ENCODE measurements at places on chromosomes 6 and 20.
A peak's percentile ranks its signal among the peaks of the same experiment; 100 is the strongest.

DNA sequence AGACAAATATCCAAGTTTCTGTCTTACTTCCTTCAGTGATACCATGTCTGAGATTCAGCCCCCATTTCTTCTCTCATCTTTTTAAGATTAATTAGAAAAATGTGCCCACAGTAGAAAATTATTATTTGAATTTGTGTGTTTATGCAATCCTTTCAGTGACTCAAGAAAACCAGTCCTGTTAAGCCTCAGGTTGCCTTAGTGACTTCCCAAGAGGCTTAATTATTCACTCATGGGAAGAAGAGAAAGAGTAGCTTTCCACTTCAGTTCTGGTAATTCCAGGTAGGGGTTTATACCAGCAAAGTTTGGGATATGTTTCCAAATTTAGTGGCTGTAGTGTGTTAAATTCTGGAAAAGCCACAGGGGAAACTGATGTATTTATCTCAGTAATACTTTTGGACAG is 149.1 kb downstream of the RIMS1 start:
- DNase-seq, result no peak

DNA sequence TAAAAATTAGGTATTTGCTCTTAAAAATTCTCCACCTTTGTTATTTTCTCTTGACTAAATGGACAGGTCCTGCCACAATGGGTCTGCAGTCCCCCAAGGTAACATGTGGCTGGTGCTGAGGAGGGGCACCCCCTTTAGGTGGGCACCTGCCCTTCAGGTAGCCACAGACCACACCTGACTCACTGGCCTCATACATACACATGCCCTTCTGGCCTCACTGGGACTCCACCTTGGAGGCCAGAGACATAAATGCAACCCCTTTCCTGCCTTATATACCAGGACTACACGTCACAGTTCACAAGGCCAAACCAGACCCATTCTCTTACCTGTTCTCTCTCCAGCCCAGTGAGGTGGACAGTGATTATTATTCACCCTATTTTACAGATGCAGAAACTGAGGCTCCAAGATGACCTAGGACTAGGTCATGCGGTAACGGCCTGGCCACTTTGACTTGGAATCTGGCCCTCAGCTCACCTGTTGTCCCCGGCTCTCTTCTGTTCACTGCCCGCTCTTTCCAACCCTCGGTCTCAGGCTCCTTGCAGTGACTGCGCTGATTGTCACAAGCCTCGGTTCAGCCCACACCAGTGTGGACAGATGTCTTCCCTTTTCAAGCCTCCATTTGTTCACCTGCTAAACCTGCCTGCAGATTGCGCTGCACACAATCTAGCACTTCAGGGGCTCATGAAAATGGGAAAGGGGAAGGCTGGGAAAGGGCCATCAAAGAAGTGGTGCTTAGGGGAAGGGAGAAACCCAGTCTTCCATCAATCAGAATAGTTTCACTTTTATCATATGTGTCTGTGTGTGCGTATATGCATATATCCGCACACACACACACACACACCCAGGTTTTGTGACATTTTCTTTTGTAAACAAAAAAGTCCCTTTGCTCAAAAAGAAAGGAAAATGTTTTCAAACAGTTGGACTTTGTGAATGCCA is 121.7 kb downstream of the BCAS1 start:
- DNase-seq, result no peak

- DNase-seq, result no peak
Measured at GRCh38 chr6:134584847-134585516, 267.1 kb upstream of the SGK1 start.

DNA sequence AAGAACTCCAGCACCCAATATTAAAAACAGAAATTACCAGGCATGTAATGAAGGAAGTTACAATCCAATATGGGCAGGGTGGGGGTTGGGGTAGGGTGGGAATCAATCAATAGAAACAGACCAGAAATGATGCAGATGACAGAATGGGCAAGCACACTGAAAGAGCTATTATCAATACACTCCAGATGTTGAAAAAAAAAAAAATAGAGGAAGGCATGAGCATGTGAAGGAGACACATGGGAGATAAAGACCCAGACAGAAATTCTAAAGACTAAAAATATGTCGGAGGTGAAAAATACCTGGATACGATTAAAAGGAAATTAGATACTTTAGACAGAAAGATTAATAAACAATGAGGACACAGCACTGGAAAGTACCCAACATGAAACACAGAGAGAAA is 19.1 kb upstream of the ZC3H12D start:
- DNase-seq, result no peak

DNA sequence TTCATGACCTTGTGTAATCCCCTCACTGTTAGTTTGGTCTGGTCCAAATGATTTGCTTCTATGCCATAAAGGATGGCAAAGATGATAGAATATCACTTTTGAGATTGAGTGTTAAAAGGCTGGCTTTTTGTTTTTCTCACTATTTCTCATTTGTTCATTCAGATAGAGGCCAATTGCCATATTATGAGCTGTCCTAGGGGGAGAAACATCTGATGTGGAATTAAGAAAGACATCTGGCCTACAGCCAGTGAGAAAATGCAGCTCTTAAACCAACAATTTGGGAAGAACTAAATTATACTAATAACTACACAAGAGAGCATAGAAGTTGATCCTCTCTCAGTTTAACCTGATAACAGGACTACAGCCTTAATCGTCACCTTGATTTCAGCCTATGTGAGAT is 1668.6 kb downstream of the GRIK2 start:
- DNase-seq, result no peak

DNA sequence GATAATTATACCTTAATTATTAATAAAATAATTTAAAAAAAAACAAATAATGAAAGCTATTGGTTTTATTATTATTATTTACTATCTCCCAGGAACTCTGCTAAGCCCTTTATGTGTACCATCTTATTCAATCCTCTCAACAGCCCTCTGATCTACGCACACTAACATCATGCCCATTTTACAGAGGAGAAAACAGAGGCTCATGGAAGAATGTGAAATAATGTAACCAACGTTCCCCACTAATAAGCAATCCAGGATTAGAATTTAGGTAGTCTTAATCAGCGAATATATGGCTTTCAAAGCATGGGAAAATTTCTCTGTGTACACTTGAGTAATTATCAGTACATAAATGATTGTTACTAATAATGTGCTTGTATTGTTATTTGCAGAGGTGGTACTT is 89.0 kb downstream of the MAFB start:
- DNase-seq, result no peak

- DNase-seq, result no peak
Measured at GRCh38 chr20:59015812-59016711, 3.2 kb upstream of the TUBB1 start.

DNA sequence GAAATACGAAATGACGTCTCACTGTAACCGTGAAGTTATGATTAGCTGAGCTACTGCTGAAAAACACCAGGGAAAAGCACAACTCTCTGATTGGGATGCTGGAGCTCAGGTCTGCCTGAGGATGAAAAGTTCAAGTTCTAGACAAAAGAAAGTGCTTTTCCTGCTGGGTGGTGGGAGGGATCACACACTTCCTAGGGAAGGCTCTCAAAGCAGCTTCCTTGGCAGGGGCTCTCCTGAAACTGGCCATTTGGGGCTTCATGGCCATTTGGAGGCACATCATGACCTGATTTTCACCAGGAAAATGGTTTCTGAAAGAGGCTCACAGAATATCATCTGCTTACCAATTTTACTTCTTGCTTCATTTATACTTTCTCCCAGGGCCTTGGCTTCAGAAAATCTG is 97.1 kb upstream of the KCNK16 start:
- DNase-seq, result no peak

GRCh38 chr6:79494841-79495240 is 42.4 kb downstream of the LCA5 start:
- DNase-seq, result no peak

DNA sequence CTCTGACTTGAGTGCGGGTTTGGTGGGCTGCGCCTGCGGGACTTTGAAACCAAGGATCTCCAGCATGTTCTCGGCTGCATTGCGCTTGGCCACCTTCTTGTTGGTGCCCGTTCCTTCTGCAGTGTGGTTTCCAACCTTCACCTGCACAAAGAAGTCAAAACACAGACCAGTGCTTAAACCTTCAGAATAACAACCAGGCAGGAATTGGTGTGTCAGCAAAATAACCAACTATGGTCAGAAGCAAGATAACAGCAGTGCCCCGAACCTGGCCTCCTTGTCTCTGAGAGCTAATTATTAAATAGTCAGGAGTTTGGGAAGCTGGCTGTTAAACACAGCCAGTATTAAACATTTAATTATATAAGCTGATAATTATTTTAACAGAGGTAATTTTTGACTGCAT is 68.1 kb downstream of the STAU1 start:
- no peak for DNase-seq

GRCh38 chr6:130788954-130789353 is 38.3 kb upstream of the SMLR1 start:
- DNase-seq, result no peak

- DNase-seq, result no peak
Measured at GRCh38 chr6:155264693-155265320, 994 bp downstream of the CLDN20 start.

DNA sequence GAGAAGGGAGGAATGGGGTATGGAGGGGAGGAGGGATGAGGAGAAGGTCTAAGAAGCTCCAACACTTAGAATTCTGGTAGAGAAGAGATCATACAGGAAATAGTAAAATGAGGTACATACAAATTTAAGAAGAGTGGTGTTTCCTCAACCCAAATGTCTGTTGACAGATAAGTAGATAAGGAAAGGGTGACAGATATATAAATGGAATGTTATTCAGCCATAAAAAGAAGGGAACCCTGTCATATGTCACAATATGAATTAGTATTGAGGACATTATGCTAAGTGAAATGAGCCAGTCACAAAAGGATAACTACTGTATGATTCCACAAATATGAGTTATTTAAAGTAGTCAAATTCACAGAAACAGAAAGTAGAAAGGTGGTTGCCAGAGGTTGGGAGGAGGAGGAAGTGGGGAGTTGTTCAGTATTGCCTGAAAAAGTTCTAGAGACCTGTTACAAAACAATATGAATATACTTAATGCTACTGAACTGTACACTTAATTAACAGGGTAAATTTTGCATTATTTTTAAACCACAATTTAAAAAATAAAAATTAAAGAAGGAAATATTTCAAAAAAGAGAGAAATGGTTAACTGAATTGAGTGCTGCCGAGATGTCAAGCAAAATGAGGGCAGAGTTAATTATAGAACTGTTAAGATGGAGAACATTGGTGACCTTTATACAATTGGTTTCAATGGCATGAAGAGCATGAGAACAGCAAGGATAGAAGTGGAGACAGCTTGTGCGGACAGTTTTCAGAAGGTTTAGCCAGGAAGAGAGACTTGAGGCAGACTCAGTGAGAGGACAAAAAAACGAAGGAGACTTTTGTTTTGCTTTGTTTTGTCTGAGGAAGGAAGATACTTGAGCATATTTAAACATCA is 47.6 kb upstream of the ADGRF4 start:
- DNase-seq, result no peak

DNA sequence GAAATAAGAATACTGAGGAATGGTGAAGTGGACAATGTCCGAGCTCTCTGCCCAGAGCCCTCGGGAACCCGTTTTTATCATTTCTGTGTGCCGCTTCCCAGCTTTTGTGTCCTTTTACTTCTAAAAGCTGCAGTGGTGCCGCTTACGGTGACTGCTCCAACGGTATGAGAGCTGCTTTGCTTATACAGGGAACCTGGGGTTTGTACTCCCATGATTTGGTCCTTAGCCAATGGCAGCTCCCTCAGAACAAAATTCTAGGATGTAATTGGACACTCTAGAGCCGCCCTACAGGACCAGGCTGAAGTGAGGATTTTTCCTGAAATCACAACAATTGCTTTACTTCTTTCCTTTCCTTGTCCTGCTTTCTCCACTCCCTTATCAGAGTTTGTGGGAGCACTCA is 24.2 kb upstream of the PCSK2 start:
- DNase-seq, result peak; percentile 2

DNA sequence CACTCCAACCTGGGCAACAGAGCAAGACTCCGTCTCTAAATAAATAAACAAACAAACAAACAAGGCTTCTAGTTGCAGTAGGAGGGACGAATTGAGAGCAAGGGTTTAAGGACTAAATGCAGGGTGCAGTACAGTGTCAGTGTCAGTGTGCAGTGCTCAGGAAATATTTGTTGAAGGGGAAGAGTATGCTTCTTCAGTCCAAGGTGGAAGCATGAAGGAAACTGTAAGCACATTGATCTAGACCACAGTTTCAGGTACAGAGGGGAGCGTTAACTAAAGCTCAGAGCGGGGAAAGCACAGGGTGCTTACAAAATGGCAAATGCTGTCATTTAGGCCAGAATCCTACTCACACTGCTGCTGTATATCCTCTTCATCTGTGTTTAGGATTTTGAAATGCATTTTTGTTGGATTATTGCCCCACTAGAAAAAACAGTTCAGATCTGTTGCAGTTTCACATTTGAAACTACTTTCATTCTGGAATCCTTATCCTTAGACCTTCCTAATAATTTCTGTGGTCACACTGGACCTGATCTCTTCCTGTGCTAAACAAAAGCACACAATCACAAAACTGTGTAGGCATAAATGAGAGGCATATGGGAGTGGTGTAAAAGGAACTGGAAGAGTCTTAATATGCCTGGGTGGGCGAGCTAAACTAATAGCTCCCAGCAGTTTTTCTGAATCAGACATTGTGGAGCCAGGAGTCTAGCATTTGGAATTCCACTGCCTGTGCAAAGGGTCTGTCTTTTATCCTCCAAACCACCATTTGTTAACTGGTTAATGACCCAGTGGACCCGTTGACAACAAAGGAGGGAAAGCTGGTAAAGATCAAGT is 41.4 kb downstream of the CBFA2T2 start:
- no peak for DNase-seq

DNA sequence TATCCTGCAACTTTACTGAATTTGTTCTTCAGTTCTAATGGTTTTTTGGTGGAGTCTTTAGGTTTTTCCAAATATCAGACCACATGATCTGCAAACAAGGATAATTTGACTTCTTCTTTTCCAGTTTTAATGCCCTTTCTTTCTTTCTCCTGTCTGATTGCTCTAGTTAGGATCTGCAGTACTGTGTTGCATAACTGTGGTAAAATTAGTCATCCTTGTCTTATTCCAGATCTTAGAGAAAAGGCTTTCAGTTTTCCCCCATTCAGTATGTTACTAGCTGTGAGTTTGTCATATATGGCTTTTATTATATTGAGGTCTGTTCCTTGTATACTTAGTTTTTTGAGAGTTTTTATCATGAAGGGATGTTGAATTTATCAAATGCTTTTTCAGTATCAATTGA is 4.3 kb downstream of the MICA start:
- no peak for DNase-seq

GRCh38 chr20:2914160-2914559 is 40.9 kb downstream of the PTPRA start:
- DNase-seq, result no peak

DNA sequence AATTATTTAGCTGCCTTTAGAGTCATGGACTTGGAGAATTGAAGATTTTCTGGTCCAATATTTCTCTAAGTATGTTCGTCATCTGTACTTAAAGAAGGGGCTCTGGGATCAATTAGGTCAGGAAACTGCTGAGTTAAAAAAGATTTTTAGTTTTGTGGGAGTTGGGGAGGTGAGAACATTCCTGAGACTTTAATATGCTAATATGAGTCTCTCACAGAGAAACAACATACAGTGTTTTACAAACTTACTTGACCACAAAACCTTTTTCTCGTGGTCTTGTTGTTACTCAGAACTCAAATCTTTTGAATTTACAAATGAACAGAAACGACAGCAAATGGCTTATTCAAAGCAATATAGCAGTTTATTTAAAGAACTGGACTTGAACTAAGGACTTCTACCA is 67.9 kb downstream of the LIN28B start:
- no peak for DNase-seq

All from neural crest cell (in vitro differentiated cells).